ENCODE measurements at places on chromosomes 4 and X.
A peak's percentile ranks its signal among the peaks of the same experiment; 100 is the strongest.

- no peak for DNase-seq
Observed at GRCh38 chr4:5804656-5805055, 88.2 kb downstream of the CRMP1 start.

DNA sequence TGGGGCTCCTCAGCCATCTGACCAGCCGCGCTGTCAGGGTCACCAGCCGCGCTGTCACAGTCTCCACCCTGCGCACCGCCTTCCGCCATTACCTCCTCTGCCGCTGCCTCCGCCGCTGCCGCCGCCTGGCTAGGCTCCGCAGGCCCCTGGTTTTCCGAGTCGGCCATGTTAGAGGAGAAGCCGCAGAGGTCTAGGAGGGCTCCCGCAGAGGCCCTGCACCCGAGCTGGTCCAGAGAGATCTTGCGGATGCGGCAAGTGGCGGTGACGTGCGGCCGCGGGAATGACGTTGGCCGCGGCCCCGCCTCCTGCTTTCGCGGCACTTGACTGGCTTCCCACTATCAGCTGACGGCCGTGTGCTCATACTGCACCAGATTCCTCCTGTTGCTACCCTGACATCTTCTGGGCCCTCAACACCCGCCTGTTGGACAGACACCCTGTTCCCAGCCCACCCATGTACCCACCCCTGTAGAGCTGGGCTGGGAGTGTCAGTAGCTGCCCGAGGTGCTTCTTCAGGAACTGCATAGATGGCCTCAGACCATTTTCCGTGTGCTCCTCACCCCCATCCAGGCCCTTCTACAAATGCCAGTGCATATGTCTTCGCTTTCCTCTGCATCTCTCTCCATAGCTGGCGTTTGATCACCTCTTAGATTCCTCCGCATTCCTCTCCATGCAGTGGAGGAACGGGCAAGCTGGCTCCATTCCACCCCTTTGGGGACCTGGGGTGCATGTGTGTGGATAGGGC is at the start of gene NAP1L5:
TSS of gene NAP1L5 (minus strand) at position 242 of the 742 bp plus-strand sequence. CDS start at position 167, 75 bp downstream.
- peak; percentile 40 for DNase-seq

DNA sequence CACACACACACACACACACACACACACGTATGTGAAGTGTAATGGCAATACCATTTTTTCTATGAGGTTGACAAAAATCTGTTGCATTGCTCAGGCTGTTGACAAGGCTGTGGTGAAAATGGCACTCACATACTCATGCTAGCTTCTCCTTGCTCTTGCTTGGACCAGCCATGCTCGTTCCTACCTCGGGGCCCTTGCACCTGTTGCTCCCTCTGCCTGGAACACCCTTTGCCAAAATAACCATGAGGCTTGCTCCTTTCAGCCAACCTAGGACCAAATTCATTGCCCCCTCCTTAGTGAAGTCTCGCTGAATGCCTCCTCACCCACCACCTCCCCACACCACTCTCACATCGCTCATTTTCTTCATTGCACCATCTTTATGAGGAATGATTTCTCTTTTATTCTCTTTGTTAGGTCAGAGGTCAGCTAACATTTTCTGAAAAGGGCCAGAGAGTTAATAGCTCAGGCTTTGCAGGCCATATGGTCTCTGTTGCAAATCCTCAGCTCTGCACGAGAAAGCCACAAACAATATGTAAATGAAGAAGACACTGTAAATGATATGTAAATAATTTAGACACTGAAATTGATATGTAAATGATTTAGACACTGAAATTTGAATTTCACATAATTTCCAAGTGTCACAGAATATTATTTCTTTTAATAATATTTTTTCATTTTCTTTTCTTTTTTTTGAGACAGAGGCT is 13.3 kb downstream of the SLC38A5 start:
- DNase-seq: no peak

DNA sequence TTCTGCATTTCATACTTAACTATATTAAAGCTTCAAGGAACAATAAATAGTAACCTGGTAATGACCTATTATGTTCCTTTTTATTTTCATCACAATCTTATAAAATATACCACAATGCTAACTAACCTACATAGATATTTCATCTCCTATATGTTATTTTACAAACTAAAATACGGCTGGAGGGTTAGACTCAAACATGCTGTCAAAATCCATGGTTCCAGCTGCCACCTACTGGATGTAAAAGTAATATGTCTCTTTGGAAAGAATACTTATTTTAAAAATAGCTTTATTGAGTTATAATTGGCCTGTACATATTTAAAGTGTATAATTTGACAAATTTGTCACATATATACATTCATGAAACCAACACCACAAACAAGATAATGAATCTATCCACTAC is 15.0 kb downstream of the RGN start:
- DNase-seq: no peak

GRCh38 chrX:27276751-27277150 is 186.4 kb downstream of the PPP4R3C start:
- no peak for DNase-seq

DNA sequence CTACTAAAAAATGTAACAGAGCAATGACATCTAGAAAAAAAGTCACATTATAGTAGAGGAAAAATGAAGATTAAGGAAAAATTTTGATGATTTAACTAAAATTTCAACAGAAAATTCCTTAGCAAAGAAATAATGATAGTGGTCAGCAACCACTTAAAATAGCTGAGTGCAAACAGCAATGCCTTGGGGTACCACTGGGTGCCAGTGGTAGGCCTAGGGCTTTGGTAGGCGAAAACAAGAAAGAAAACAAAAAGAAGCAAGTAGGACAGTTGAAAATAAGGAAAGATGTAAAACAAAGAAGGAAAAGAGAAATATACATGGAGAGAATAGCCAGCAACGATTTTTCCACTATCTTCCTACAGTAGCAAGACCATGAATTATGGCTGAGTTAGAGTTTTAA is 313.5 kb upstream of the IRS4 start:
- no peak for DNase-seq
